COR-L47 (cell line): ENCODE measurements at places on chromosomes 7 and 10.
A peak's percentile ranks its signal among the peaks of the same experiment; 100 is the strongest.

DNA sequence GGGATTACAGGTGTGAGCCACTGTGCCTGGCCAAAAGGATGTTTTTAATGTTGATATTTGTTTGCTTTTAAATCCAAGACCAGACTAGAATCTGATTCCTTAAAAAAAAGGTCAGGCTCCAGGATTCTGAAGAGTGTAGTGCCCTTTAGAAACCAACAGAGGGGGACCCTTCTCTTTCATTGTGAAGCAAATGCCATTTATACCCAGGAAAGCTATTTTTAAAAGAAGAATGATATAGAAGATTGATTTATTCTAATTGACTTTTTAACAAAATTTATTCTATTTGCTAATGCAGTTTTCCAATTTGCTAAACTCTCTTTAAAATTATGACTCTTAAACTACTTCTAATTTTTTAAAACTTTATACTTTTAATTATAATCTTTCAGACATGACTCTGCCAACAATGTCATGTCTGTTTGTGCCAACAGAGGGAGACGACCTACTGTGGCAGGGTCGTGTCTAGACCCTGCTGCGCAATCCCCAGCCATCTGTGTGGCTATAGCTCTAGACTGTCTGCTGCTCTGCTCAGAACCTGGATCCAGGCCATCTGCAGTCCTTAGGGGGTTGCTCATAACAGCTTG, 201.0 kb upstream of the IMMP2L start:
- peak; percentile 52 for DNase-seq

DNA sequence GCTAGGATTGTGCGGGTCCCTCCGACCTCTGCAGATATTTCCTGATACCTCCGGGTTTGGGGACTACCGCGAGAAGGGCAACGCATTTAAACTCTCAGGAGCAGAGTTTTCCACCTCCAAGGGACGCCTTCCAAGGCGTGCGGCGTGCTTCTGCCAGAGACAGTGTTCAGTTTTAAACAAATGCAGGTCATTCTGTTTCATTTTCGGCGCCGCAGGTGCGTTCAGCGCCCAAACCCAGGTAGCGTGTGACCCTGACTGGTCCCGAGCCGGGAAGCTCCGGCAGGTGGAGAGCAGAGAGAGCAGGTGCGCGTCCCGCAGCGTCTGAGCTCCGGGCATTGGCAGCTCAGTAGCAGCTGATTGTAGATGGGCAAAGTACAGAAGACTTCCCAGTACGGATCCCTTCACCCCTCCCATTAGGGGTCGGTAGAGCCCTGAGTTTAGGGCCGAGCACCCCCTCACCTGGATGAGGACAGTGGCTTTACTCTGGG, 1.4 kb upstream of the CYP26A1 start:
- peak; percentile 25 for DNase-seq

DNA sequence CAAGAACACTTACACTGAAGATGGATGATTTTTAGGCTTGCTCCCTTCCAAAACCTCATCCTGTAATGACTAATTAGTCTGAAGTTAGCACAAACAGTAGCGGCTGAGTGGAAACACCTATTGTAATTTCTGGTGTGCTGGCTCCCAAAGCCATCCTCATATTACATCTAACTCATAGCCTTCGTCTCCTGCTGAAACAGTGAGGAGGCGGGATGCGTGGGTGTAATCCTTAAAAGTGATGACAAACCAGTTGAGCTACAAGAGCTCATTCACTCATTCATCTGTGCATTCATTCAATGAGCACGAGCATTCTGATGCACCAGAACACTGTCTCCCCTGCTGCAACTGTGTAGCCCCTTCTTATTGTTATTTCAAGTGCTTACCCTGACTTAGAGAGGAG, 235.3 kb downstream of the CALN1 start:
- DNase-seq = no peak

DNA sequence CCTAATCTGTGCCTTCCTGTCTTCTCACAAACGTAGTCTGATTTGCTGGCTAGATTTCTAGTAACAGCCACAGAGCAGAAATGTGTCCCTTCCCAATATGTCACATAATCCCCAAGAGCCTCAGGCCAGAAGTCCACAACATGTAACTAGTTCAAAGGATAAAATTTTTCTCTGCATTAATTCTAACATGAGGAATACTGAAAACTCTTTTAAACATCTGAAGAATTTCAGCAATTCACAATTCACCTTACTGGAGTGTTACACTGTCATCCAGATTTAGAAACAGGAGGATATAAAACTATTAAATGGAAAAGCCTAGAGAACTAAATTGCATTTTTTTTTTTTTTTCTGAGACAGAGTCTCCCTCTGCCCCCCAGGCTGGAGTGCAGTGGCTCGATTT, 2.5 kb upstream of the DDX56 start:
- DNase-seq = no peak

GRCh38 chr10:91033324-91033950, 112.5 kb upstream of the ANKRD1 start:
- no peak for DNase-seq

GRCh38 chr10:16626697-16627096, 105.0 kb upstream of the C1QL3 start:
- DNase-seq = no peak

DNA sequence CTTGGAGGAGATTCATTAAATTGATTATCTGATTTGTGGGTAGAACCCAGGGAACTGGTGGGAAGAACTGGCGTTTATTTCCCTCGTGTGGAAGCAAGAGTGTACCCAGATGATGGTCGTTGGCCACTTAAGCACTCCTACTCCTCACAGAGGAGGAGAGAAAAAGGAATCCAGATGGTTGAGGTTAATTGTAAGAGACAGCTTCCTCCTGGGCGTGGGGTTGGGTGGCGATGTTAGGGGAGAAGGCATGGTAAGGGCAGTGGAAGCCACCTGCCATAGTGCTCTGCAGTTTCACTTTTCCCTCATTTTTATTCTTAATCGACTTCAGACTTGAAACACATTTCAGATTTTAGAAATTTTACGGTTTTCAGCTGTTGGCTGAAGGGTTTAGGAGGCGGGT, 104.1 kb downstream of the DOCK1 start:
- no peak for DNase-seq

DNA sequence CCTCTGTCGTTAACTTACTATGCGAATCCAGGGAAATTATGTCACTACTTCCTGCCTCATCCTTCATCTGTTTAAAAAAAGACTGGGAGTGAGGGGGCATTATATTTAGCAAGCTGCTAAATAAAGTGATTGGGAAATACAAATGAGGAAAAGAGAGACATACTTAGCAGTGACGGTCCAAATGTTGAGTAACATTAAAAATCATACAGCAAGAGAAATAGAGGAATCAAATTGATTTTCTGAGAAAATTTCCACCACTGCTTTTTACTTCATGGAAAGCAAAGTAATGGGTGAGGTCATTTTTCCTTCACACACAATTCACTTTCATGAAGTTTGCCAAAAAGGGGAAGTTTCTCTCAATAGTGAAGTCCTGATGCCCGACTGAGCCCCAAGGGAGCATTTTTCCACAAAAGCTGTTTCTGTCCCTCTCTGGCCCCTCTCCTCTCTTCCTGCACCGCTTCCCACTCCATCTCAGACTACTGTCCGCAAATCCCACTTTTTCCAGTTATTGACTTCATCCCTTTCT, 61.9 kb upstream of the ADO start:
- DNase-seq = no peak

DNA sequence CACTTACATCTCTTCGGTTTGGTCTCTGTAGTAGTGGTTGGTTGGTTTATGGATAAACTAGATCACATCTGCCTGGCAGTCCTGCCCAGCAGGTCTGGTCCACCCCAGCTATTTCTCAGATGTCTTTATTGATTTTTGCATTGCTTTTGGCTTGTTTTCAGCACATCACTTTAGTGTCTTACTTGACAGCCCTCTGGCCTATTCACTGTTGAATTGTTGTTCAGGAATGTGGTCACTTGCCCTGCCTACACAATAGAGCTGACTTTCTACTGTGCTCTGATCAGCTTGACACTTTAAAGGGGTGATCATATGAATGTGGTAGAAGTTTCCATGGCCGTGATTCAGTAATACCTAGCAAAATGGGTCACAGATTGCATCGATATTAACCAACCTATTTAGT, 719.2 kb upstream of the LRRN3 start:
- DNase-seq = no peak

DNA sequence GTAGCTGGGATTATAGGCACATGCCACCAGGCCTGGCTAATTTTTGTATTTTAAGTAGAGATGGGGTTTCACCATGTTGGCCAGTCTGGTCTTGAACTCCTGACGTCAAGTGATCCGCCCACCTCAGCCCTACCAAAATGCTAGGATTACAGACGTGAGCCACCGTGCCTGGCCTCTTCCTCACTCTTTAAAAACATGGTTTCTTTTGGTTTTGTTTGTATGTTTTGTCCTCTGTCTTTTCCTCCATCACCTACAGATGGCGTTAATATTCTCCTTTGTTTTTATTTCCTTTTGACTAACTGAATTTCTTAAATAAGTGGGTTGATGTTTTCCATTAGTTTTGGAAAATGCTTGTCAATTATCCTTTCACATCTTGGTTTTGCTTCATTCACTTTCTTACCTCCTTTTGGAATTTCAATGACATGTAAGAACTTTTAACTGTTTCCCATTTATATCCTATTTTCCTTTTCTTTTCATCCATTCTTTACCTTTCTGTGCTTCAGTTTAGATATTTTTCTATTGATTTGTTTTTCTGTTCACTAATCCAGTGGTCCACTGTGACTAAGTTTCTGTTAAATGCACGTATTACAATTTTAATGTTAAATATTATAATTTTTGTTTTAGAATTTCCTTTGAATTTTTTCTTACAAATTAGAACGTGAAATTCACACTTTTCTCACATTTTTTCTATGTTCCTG, 104.1 kb downstream of the ZNF467 start:
- no peak for DNase-seq

DNA sequence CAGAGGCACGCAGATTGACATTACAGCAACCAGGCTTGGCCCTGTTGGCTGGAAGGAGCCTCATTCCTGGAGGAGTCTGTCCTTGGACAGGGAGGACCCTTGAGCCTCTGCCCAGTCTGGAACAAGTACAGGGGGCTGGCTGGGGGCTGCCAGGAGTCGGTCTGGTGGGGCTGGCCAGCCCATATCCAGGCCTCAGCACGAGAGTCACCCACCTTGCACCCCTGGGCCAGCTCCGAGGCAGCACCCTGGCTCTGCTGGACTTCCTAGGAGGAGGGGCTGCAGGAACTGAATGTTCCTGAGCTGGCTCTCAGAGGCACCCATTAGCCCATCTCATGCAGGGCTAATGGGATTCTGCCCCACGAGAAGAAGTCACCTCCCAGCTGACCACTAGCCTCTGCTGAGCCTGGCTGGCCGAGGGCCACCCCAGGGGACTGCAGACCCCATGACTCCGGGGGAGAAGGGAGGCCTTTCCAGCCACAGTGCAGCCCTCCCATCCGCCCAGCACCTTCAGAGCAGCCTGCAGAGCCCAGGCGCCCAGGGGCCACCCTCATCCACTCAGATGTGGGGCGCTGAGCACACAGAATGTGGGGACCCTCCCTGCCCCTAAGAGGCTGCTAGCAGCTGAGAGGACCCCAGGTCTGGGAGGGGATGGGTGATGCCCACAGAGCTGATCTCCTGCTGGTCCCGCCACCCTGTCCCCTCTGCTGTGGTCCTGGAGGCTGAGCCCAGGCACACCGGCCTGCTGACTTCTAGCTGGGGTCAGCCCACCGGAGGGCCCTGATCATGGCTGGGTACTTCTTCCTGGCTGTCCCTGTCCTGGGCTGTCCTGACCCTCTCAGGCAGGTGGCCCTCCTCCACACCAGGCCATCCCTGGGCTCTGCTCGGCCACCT, 14.8 kb upstream of the INPP5A start:
- DNase-seq = no peak

GRCh38 chr7:771234-772004, 44.3 kb upstream of the PRKAR1B start:
- DNase-seq = no peak

DNA sequence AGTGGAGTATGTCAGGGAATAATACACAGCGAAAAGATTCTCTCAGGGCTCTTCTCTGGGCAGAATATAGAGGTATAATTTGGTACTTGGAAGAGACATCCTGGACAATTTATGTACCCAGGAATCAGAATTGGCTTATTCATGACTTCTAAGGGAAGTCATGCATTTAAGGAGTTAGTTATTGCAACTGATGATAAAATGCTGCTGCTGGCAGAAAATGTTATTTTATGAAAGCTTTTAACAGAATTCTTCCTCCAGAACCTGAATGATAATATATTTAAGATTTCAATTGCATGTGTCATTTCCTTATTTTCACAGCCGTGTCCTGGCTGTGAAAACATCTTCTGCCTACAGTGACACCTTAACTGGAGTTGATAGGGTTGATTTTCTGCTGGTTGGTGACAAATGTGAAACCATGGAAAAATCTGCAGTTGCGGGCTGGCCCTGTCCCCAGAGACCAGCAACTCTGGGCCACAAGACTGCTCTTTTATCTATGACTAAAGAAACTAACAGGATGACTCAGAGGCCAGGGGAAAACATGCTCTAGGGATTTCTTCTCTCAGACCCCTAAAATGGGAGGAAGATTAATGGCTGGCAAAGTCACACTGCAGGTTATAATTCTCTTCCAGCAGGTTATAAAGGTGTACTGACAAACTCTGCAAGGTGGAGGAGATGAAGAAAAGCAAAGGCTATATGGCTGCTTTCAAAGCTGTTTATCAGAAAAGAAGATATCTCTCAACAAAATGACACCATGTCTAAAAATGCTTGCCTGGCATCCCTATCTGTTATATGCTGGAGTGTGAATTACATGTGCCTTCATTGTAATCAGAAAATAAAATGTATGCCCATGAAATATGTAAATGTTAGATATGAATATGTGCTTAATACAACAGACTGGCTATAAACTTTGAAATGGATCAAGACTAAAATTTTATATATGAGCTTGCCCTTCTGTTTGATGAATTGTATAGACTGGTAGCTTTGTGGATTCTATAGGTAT, 12.1 kb upstream of the TRUB1 start:
- no peak for DNase-seq

- DNase-seq = no peak
These were observed 13.6 kb upstream of the STAMBPL1 start for GRCh38 chr10:88866454-88866853.

- DNase-seq = peak; percentile 17
These were observed 826 bp downstream of the CHPF2 start for GRCh38 chr7:151232917-151233701.

GRCh38 chr7:157515342-157516041, 178.7 kb downstream of the DNAJB6 start:
- DNase-seq = no peak

GRCh38 chr7:20647908-20648776, 32.7 kb downstream of the ABCB5 start:
- peak; percentile 34 for DNase-seq

GRCh38 chr10:66586073-66586472, 339.8 kb upstream of the LRRTM3 start:
- DNase-seq = no peak

GRCh38 chr7:54394834-54395233, 147.3 kb upstream of the VSTM2A start:
- DNase-seq = peak; percentile 19

GRCh38 chr10:36764823-36765222, 360.6 kb upstream of the ANKRD30A start:
- no peak for DNase-seq
